ENCODE measurements at places on chromosomes 6 and 20. TPM values are rescaled to one million over a fixed set of nuclear protein-coding genes. Genes with fewer than 3 reads are reported as not detected.

Gene CAGE1
- total RNA-seq = not detected

Gene RGS17
- 2.4 TPM for total RNA-seq

Gene FLRT3
- 0.82 TPM for total RNA-seq

Gene ZNF334
- total RNA-seq = 0.44 TPM

Gene MAPK13
- total RNA-seq = 3.1 TPM

Measured in subcutaneous adipose tissue (tissue), 4 donors.